Astrocyte (in vitro differentiated cells and primary cell): ENCODE measurements at places on chromosomes 5 and 9.
A peak's percentile ranks its signal among the peaks of the same experiment; 100 is the strongest.

DNA sequence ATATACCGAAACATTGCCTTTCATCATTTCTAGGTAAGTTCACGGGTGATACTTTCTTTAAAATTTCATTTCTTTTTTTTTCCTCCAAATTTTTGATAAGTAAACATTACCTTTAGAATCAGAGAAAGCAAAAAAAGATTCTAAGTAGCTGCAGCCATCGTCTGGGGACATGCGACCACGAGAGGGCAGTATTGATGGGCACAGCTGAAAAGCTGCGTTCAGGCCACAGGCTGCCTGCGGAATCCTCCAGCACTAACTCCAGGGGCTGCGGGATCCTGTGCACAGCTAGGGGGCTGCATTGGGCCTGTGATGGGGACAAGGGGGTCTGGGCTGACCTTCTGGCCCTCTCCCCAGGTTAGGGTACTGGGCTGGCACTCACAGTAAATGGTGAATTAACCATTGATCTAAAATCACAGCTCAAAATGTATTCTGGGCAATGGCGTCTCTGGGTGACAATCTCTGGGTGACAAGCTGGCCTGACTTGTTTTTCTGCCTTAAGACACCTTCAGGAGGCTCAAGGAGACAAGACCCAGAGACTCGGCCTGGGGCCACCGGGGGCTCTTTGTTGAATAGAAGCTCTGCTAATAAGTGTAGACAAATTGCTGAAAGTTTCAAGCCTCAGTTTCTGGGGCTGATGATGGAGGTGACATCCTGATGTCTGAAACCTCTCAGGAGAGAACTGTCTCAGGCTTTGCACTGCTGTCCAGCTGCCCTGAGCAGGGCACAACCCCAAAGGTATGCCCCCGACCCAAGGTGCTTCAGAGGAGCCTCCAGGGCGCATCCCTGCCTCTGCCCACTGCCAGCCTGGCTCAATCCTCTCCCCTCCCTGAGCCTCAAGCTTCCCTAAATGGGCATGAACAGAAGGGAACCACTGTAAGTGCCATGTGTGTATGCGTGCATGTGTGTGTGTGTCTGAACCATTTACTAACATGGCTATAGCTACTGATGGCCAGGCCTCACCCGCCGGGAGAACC lies 44.3 kb upstream of the SARDH start:
- peak; percentile 33 for DNase-seq

GRCh38 chr9:35906923-35907699 lies 1.1 kb downstream of the HRCT1 start:
- DNase-seq = peak; percentile 82

- DNase-seq = no peak
These were observed 35.9 kb upstream of the PCSK1 start for GRCh38 chr5:96468956-96469355.

GRCh38 chr5:135158982-135159381 lies 125.0 kb upstream of the PITX1 start:
- DNase-seq = no peak
